NCI-H446 treated with DMSO at 0.1 percent for 48 hours (cell line): ENCODE measurements at places on chromosomes 1 and 21.

GRCh38 chr1:220313576-220313975 is 41.3 kb upstream of the RAB3GAP2 start:
- DNase-seq, result no peak

GRCh38 chr1:238135708-238136664 is 245.3 kb upstream of the ZP4 start:
- DNase-seq, result no peak

DNA sequence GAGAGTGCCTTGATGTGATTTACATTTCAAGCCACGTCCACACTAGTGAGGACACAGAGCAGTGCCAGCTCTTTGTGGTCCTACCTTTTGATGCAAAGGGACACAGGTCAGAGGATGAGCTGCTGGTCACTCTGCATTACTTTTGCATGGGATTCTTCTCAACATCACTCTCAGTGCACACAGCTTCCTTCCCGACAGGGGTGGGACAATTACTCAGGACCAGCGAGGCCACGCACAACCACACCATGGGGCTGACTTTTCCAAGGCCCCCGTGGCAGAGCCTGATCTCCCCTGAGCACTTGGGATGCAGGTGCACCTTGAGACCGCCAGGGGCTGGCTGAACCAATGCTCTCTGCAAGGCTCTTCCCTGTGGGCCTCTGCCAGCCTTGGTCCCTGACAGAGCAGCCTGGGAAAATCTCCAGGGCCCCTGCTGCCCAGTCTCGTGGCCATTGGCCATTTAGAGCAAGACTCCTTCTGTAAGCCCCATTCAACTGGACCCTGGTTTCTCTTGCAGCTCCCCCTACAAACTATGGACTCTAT is 13.2 kb upstream of the PRAMEF12 start:
- DNase-seq, result no peak

DNA sequence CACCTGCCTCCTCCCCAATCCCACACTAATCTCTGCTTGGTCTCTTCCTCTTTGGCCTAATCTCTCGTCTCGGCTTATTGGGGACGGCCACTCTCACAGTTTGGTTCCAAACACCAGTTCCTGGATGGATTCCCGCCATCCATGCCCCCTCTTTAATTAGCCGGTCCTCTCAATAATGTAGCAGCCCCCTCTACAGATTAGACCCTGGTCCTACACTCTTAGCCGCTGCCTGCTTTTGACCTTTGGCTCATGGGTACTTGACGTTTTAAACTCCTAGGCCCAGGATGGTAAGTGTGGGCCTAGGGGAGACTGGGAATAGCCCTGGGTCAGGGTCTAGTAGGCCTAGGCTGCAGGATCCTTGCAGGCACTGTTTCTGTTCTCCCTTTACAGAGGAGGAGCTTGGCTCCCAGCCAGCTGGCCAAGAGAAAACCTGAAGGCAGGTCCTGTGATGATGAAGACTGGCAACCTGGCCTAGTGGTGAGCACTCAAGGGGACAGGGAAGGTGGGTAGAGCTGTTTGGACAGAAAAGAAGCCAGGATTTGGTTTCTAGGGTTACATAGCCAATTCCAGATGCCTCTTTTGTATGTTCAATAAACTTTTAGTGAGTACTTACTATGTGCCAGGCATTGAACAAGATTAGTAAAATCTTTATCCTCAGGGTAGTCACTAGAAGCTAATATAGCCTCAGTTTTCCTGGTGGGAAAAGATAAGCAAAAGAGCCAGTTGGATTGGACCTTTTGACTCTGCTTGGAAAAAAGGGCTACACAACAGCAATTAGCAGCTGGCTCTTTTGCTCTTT is 758 bp downstream of the RAD54L start:
- DNase-seq, result peak; percentile 27

DNA sequence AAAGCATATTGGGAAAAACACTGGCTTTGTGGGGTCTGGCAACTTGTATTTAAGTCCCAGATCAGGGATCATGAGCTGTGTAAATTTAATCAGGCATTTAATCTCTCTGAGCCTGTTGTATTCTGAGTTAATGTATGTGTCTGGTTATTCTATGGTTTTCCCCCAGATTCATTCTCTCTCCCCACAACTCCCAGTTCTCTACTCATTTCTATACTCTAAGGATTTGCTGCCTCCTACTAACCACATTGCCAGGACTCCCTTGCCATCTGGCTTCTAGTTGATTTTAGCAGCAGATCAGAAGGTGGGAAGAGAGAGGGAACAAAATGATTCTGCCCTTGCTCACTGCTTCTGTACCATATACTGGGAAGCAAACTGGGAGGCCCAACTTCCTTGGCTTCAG is 31.4 kb upstream of the S1PR1 start:
- DNase-seq, result peak; percentile 21

DNA sequence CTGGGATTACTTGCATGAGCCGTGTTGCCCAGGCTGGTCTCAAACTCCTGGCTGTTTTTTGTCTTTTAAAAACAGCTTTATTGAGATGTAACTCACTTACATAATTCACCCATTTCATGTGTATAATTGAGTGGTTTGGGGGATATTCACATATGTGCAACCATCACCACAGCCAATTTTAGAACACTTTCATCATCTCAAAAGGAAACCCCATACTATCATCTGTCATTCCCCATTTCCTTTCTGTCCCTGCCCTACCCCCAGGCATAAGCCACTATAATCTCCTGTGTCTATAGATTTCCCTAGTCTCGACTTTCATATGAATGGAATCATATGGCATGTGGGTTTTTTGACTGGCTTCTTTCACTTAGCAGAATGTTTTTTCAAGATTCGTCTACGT is 43.3 kb downstream of the GPR137B start:
- no peak for DNase-seq

DNA sequence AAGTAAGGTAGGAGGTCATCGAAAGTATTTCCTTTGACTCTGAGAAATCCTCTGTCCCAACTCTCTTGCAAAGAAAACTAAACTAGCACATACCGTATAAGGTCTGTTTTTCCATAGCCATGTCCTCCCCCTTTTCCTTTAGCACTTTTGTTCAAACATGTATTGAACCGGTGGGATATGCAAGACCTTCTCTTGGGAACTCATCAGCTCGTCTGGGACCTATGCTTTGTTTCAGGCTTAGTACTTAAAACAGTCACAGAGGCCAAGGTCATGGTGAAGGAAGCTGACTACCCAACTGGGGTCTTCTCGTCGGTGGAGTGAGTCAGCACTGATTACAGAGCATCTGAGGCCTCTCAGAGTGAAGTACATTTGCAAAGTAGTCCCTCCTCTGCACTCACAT is 185.0 kb downstream of the ZBTB18 start:
- DNase-seq, result no peak

GRCh38 chr1:43622471-43622870 is 27.5 kb upstream of the KDM4A start:
- no peak for DNase-seq

DNA sequence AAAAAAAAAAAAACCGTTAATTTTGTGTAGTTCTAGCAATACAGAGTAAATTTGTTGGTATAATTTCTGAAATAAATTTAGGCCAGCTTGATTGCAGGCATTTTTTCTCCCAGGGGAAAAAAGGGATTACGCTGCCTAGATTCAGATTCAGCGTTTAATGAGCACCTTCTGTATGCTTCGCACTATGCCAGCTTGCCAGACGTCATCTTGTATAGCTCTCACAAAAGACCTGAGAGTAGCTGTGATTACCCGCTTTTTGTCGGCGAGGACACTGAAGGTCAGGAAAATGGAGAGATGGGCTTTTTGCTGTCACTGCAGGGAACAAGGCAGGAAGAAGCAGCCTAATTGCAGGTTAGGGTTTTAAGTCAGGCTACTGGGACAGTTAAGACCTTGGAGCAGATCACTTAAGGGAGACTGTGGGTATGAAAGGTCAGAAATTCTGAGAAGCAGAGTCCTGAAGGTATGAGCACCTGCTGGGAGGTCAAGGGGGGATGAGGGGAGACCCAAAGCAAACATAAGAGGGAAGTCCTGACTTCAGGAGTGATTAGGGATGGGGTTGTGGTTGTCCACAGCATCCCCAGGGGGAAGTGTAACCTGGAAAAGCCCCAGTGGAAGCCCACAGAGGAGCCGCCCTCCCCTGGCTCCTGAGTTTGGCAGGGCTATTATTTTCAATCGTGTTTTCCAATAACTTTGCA is 39.0 kb downstream of the TMCC2 start:
- DNase-seq, result no peak

DNA sequence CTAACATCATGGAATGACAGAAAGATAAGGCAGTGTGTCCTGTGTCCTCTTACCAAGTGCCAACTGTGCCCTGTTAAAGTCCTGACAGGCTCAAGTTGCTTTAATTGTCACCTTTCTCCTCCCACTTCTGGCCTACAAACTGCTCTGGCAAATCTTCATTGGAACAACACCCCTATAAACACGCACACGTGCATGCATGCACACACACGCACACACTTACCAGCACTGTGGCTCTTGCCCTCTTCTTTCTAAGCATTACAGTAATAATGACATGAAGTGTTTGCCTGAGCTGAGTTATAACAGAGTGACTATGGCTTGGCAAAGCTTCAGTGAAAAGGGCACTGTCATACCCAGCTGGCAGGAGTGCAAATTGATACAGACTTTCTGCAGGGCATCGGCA is 82.3 kb upstream of the SYT6 start:
- peak; percentile 49 for DNase-seq

DNA sequence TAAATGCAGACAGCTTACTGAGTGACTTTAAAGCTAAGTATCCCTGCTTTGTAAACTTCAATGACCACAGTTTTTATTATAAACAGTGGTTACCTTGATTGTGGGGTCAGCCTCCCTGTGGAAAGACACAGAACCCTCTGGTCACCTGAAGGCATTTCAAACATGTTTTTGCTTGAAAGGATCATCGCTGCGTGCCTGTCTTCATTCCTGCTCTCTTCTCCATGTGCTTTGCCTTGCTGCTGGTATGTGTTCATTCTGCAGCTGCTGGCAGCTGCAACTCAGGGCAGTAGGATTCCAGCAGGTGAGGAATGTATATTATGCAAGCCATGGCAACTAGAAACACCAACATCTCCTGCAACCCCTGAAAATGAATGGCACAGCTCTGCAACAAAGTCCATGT is 81.0 kb upstream of the VAV3 start:
- DNase-seq, result no peak

DNA sequence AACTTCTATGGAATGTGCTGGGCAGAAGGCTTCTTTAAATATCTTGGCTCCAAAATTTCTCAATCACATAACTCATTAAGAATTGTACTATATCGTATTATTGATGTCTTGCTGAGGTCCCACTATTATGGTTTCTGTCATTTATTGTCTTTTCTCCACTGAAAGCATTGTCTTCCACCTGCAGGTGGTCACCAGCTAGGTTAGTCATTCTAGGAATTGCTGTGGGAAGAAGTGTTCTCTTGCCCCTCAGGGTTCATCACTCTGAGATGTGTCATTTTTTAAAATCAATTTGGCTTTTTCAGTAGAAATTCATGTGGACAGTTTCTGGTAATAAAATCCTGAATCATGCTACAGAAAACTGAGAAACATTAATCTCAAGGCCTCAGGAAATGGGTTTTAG is 66.1 kb downstream of the NCAM2 start:
- DNase-seq, result no peak

GRCh38 chr1:148372731-148373130 is 110.4 kb downstream of the PPIAL4G start:
- no peak for DNase-seq

DNA sequence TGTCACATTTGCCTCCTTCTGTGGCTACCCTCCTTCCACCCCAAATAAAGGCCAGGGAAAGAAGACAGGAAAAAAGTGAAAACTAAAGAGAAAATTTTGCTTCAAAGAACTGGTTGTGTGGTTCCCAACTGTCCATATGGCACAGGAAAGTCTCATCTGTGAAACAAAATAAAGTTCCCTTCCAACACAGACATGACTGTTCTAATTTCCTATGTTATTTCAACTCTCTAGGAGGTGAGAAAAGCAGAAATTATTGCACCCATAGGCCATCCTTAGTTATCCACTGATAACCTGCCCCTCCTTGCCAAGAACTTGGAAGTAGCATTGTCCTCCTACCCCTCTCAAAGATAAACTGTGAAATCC is 8.1 kb upstream of the RAB29 start:
- DNase-seq, result no peak

DNA sequence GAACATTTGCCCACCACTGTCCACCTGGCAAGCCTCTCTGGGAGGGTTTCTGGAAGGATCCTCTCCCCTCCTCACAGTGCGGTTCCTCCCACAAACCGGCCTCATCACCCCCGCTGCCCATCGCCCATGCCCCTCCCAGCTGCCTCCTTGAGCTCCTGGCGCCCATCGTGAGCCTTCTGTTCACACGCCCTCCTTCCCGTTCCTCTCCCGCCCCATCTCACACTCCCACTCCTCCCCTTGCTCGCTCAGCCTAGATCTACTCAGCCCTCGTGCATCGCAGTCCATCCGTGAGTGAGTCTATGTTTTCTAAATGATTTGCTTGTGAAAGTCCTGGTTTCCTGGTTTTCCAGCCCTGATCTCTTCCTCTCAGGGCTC is 119.1 kb upstream of the C1orf174 start:
- no peak for DNase-seq

DNA sequence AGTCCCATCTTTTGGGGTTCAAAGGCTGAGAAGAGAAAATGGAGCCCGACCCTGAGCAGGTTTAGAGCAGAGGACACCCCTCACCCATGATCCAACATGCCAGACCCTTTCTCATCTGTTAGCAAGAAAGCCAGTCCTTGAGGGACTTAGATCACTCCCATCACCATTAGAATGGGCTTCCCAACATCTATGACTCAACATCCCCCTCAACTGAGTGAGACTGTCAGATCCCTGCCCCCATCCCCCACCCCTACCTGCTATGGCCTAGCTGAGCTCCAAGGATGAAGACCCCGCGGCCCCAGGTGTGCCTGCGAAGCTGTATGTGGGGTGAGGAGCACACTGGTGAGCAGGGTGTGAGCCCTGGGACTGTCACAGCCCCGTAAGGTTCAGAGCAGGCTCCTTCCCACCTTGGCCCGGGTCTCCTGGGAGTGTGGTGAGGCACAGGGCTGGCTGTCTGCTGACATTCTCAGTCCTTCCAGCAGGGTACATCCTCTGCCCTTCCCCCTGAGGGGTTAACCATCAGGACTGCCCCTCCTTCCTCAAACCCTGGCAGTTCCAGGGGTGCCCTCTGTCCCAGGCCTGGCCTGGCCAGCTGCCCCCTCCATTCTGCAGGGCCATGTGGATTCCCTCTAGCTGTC is 21.4 kb upstream of the BLACAT1 start:
- DNase-seq, result no peak

- no peak for DNase-seq
Measured at GRCh38 chr1:36894824-36895223, 139.5 kb downstream of the GRIK3 start.

DNA sequence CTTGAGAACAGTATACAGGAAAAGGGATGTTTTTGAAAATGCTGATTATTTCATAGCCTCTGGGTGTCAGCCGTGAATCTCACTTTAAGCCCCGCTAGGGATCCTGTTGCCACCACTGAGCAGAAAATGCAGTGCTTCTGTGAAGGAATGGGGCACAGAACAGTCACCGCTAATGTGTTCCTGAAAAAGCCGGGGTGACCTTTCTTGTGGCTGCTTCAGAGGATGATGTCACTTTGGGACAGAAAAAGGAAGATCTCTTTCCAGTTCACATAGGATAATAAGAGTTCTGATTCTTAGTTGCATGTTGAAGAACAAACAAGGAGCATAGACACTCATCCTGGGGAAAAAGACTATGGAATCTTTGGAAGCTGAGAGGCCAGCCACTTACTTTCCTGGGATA is 349.6 kb downstream of the DISC1 start:
- no peak for DNase-seq

- no peak for DNase-seq
Measured at GRCh38 chr1:218139761-218140160, 145.3 kb upstream of the RRP15 start.
